MCF 10A (cell line): ENCODE measurements at places on chromosomes 6 and 20. TPM values are rescaled to one million over a fixed set of nuclear protein-coding genes. Genes with fewer than 3 reads are reported as not detected.
A peak's percentile ranks its signal among the peaks of the same experiment; 100 is the strongest.

GRCh38 chr20:32484225-32484957 is 100.7 kb downstream of the NOL4L start:
- H3K27me3 ChIP-seq = peaks cover 37% of the 10 kb centered on the region
- H3K27ac ChIP-seq = no peak overlapping the region
- no peaks in the 10 kb centered on the region for H3K36me3 ChIP-seq

The SNAP91 gene
- not detected in 2 replicates for total RNA-seq

DNA sequence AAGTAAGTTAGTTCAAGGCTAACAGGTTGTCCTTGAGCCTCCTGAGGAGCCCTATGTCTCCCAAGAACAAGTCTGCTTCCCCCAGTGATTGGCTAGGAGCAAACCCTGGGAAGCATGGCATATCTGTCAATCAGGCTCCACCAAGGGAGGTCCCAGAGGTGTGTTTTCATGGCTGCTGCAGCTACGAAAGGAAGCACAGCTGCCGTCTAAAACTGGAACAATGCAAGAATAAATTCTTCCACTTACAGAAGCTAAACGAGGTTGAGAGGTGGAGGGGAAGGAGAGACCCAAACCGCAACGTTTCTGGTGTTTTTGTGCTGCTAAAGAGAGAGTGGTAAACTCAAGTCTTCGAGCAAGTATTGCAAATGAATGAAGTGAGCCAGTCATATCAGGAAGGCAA is 4.9 kb upstream of the PTGIS start:
- no peak for DNase-seq
- H3K27ac ChIP-seq = no peak overlapping the region
- peaks cover 5% of the 10 kb centered on the region for H3K4me1 ChIP-seq
- no peaks in the 10 kb centered on the region for H3K36me3 ChIP-seq

GRCh38 chr6:108476847-108477430 is 83.8 kb upstream of the FOXO3 start:
- no peak overlapping the region for H3K27ac ChIP-seq
- no peaks in the 10 kb centered on the region for H3K27me3 ChIP-seq
- H3K36me3 ChIP-seq = peaks cover 11% of the 10 kb centered on the region
- no peaks in the 10 kb centered on the region for H3K4me1 ChIP-seq
- no peak for DNase-seq
- H3K4me3 ChIP-seq = no peak overlapping the region

DNA sequence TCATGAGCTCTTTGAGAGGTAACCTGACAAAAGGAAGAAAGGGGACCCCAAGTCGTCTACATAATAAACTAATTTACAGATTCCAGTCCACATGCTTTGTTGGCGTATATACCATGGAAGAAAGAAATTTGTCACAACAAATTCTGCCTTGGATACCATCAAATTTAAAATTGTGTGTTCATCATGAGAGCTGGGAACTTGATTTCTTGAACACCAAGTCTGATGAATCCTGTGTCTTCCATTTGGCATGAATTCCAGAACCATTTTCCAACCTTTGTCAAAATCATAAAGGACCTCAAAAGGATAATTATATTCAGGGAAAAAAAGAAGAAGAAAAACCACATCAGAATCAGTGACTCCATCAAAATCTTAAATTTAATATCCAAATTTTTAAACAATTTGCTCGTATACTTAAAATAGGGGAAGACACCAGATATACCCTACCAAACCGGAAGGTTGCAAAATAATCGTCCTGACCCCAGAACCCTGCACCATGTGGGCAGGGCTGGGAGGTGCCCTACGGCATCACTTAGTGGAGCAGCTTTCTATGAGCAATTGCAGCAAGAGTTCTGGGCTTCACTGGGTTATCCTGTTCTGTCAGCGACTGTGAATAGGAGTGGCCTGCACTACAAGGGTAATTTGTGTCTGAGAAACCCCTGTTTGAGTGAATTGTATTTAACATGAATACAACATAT is 74.1 kb upstream of the INSM1 start:
- H3K27me3 ChIP-seq = no peaks in the 10 kb centered on the region
- H3K4me3 ChIP-seq = no peak overlapping the region
- DNase-seq = no peak
- H3K36me3 ChIP-seq = no peaks in the 10 kb centered on the region
- no peaks in the 10 kb centered on the region for H3K4me1 ChIP-seq
- H3K27ac ChIP-seq = no peak overlapping the region

- no peak overlapping the region for H3K27ac ChIP-seq
- H3K27me3 ChIP-seq = no peaks in the 10 kb centered on the region
- no peak overlapping the region for H3K4me3 ChIP-seq
- H3K4me1 ChIP-seq = peaks cover 11% of the 10 kb centered on the region
Measured at GRCh38 chr20:56362833-56363413, 4.1 kb downstream of the FAM210B start.

- peaks cover 10% of the 10 kb centered on the region for H3K4me1 ChIP-seq
- peak; percentile 34 for DNase-seq
- H3K27ac ChIP-seq = no peak overlapping the region
- H3K27me3 ChIP-seq = no peaks in the 10 kb centered on the region
Measured at GRCh38 chr6:145506565-145506964, 228.8 kb downstream of the EPM2A start.

DNA sequence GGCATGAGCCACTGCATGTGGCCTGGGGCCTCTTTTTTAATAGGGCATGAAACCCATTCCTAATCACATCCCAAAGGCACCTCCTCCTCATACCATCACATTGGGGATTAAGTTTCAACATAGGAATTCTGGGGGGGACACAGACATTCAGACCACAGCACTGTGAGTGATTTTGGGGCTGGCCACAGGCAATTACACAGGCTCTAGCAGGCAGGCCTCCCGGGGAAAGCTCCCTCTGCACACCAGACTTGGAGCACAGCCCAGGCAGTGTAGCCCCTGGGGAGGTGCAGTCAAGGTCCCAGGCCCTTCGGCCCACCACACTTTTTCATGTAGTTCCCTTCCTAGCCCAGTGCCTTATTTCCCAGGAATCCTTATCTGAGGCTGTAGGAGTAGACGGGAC is 5.5 kb downstream of the SFT2D1 start:
- peaks cover 12% of the 10 kb centered on the region for H3K36me3 ChIP-seq
- no peak overlapping the region for H3K4me3 ChIP-seq
- DNase-seq = no peak

GRCh38 chr6:147217840-147218404 is 13.7 kb downstream of the STXBP5 start:
- no peak overlapping the region for H3K4me3 ChIP-seq
- peaks cover 34% of the 10 kb centered on the region for H3K4me1 ChIP-seq
- no peak for DNase-seq
- peaks cover 43% of the 10 kb centered on the region for H3K36me3 ChIP-seq

The RSPO3 gene
- total RNA-seq = not detected in 2 replicates

The TSPO2 gene
- not detected in 2 replicates for total RNA-seq

GRCh38 chr20:4465212-4465611 is 256.5 kb upstream of the PRND start:
- H3K4me3 ChIP-seq = no peak overlapping the region
- H3K4me1 ChIP-seq = no peaks in the 10 kb centered on the region
- no peaks in the 10 kb centered on the region for H3K36me3 ChIP-seq
- no peak for DNase-seq
- no peak overlapping the region for H3K27ac ChIP-seq

GRCh38 chr20:52596256-52596655 is 375.9 kb upstream of the TSHZ2 start:
- H3K27ac ChIP-seq = no peak overlapping the region
- H3K36me3 ChIP-seq = no peaks in the 10 kb centered on the region
- no peaks in the 10 kb centered on the region for H3K27me3 ChIP-seq
- no peak for DNase-seq

DNA sequence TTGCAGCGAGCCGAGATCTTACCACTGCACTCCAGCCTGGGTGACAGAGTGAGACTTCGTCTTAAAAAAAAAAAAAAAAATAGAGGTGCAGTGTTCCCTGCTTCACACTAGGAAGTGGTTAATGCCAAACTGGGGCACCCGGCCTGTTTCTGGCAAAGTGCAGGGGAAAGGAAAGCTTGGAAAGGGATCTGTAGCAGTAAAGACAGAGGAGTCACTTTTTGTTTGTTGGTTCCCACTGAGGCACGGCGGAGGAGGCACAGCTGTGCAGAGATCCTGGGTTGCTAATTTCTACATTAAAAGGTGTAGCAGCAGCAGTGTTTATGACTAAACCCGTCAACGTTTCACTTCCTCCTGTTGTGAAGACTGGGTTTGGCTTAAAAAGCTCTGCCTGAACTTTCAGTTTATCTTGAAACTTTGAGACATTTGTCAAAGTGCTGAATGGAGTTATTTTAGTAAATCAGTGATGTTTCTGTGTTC is 125.6 kb downstream of the CARMIL1 start:
- H3K4me3 ChIP-seq = no peak overlapping the region
- no peak overlapping the region for H3K27ac ChIP-seq
- peaks cover 4% of the 10 kb centered on the region for H3K36me3 ChIP-seq
- no peaks in the 10 kb centered on the region for H3K27me3 ChIP-seq
- peak; percentile 9 for DNase-seq
- no peaks in the 10 kb centered on the region for H3K4me1 ChIP-seq

The CRISP2 gene
- not detected in 2 replicates for total RNA-seq

DNA sequence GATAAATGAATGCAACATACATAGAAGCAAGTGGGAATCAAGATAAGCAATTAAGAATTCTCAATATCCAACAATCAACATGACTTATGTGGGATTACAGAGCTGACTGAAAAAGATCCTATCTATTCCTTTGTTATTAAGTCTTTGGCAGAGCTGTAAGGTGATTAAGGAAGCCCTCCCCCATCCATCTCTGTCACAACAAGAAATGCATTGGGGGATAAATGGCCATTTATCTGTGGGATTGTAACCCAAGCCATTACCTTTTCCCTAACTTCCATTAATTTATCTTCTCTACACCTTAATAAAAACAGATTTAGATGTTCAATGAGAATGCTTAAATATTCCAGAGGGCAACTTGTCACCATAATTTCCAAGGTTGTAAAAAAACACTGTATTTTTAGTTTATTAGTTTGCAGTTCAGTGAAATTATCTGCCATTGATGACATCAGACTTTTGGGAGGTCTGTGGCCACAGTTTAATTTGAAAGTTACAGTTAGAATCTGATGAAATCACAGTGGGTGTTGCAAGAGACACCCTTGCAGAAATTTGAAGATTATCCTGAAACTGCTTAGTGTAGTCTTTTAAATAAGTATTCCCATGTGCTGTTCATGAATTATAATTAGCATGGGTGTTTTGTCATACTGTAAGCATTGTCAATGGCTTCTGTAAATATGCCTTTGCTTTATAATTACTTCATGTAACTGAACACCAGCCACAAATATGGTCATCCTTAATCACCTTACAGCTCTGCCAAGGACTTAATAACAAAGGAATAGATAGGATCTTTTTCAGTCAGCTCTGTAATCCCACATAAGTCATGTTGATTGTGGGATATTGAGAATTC is 49.4 kb upstream of the FYN start:
- H3K36me3 ChIP-seq = no peaks in the 10 kb centered on the region
- peaks cover 9% of the 10 kb centered on the region for H3K4me1 ChIP-seq
- peak; percentile 52 for DNase-seq
- H3K27ac ChIP-seq = no peak overlapping the region

GRCh38 chr6:139883776-139884175 is 509.3 kb upstream of the CITED2 start:
- H3K4me3 ChIP-seq = no peak overlapping the region
- DNase-seq = no peak
- no peak overlapping the region for H3K27ac ChIP-seq

DNA sequence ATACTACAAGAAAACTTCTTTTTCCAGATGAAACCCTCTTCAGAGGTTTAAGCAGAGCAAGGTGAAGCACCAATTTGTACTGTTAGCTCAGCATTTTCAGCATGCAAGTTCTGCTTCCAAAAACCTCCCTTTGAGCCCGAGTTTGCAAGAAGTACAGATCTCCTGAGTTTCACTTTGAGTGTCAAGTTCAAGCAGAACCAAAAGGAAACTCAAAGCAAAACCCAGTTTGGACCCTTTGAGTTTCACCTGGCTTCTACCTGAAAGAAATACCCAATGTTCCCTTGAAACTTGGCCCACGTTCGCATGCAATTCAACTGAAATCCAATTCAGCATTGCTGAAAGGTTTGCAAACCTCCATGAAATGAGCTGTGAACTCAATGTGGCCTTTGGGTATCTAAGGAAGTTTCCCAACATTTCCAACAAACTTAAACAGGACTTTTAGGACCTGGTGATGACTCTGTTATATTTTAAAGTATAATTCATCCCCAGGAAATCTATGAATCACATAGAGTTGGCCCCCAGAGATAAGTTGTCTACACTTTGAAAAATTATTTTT is 62.9 kb upstream of the HBS1L start:
- no peak overlapping the region for H3K27ac ChIP-seq
- no peaks in the 10 kb centered on the region for H3K36me3 ChIP-seq
- no peak for DNase-seq
- no peak overlapping the region for H3K4me3 ChIP-seq
- peaks cover 37% of the 10 kb centered on the region for H3K27me3 ChIP-seq

DNA sequence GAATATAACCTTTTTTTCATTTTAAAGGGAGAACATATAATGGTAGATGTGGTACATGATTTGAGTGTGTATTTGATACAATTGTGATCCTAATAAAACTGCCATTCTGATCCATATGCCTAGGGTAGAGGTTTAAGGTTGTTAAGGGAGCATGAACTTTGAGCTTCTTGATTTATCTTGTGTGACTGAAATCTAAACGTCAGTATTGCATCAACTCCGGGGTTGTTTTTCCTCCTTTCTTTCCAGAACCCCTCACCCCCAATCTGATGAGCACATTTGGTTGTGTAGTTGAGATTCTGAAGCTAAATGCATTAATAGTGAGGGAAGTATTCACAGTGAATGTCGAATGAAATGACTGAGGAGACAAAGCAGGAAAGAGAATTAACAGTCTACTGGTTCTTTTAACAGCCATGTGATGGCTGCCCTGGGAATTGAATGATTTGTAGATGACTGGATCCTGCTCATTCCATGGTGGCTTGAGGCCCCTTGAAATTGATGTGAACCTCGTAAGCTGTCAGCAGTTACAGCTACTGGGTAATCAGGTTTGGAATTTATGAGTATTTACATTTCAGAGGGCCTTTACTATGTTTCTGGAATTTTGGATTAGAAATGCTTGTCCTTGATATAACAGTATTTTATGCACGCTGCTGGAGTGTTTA is 44.8 kb downstream of the FARS2 start:
- H3K36me3 ChIP-seq = peaks cover 6% of the 10 kb centered on the region
- peaks cover 13% of the 10 kb centered on the region for H3K4me1 ChIP-seq
- no peak for DNase-seq
- no peak overlapping the region for H3K27ac ChIP-seq
- H3K4me3 ChIP-seq = no peak overlapping the region
- H3K27me3 ChIP-seq = no peaks in the 10 kb centered on the region

The GSTA2 gene
- not detected in 2 replicates for total RNA-seq

- no peak overlapping the region for H3K4me3 ChIP-seq
- H3K36me3 ChIP-seq = no peaks in the 10 kb centered on the region
- no peaks in the 10 kb centered on the region for H3K27me3 ChIP-seq
- H3K27ac ChIP-seq = no peak overlapping the region
Measured at GRCh38 chr6:63926258-63926780, 290.7 kb downstream of the PHF3 start.

DNA sequence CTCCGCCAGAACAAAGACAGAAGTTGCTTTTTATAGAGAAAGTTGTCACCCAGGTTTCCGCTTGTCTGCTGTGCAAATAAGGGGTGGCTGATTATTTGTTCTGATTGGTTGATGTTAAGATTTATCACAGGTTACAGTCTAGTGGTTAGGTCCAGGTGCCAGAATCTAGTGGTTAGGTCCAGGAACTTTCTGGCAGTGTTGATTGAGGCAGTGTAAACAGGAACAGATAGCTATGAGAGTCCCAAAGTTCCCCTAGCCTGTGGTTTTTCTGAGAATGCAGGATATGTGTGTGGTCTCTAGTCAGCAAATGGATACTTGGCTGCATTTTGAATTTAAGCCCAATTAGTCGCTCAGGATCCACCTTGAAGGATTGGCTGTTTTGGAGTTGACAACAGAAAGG is 148.0 kb downstream of the TMEM200A start:
- no peaks in the 10 kb centered on the region for H3K27me3 ChIP-seq
- DNase-seq = no peak
- H3K4me3 ChIP-seq = no peak overlapping the region
- no peak overlapping the region for H3K27ac ChIP-seq
- peaks cover 11% of the 10 kb centered on the region for H3K4me1 ChIP-seq
- no peaks in the 10 kb centered on the region for H3K36me3 ChIP-seq

The BPIFB3 gene
- total RNA-seq = not detected in 2 replicates

The TMEM170B gene
- total RNA-seq = 0.70 and 1.1 TPM in 2 replicates
